Urinary bladder (tissue), 4 donors: ENCODE measurements at places on chromosomes 3 and 15. TPM values are rescaled to one million over a fixed set of nuclear protein-coding genes. Genes with fewer than 3 reads are reported as not detected.

The MASP1 gene
- 13.1 TPM for polyA plus RNA-seq

The THPO gene
- 0.60 TPM for polyA plus RNA-seq

The MYRIP gene
- polyA plus RNA-seq, result 4.4 TPM

The ZBTB38 gene
- polyA plus RNA-seq, result 42.4 TPM

The SMAD6 gene
- 20.1 TPM for polyA plus RNA-seq

The TMIE gene
- 1.0 TPM for polyA plus RNA-seq

The SLC22A13 gene
- polyA plus RNA-seq, result not detected

The KBTBD12 gene
- 1.1 TPM for polyA plus RNA-seq

The AGBL1 gene
- not detected for polyA plus RNA-seq

The GYG1 gene
- polyA plus RNA-seq, result 214 TPM

The CGNL1 gene
- polyA plus RNA-seq, result 12.7 TPM

The DLEC1 gene
- 0.29 TPM for polyA plus RNA-seq

The SLC27A2 gene
- polyA plus RNA-seq, result 1.9 TPM

The PLSCR2 gene
- polyA plus RNA-seq, result not detected

The GOLGA8M gene
- polyA plus RNA-seq, result 0.38 TPM

The IFT80 gene
- polyA plus RNA-seq, result 13.1 TPM

The ABI3BP gene
- 126 TPM for polyA plus RNA-seq

The SLC28A1 gene
- polyA plus RNA-seq, result 0.04 TPM

The LYZL4 gene
- not detected for polyA plus RNA-seq

The PDZRN3 gene
- polyA plus RNA-seq, result 98.0 TPM

The PRICKLE2 gene
- polyA plus RNA-seq, result 22.4 TPM

The PLA2G4D gene
- 0.03 TPM for polyA plus RNA-seq

The SEMA3F gene
- polyA plus RNA-seq, result 35.1 TPM

The SLC9A9 gene
- 28.7 TPM for polyA plus RNA-seq

The P2RY12 gene
- polyA plus RNA-seq, result 1.5 TPM

The GADL1 gene
- not detected for polyA plus RNA-seq

The XYLB gene
- 2.2 TPM for polyA plus RNA-seq

The ZXDC gene
- polyA plus RNA-seq, result 16.4 TPM

The PRTG gene
- polyA plus RNA-seq, result 0.68 TPM

The PCSK6 gene
- 2.5 TPM for polyA plus RNA-seq

The CFAP100 gene
- polyA plus RNA-seq, result not detected

The RLBP1 gene
- polyA plus RNA-seq, result not detected

The REC114 gene
- not detected for polyA plus RNA-seq

The RASGRF1 gene
- polyA plus RNA-seq, result 0.10 TPM

The CD47 gene
- 39.2 TPM for polyA plus RNA-seq

The CCK gene
- polyA plus RNA-seq, result not detected

The ROPN1 gene
- not detected for polyA plus RNA-seq

The TNNC1 gene
- polyA plus RNA-seq, result 3.1 TPM

The CCR3 gene
- polyA plus RNA-seq, result not detected

The SNX22 gene
- 1.1 TPM for polyA plus RNA-seq

The B3GALNT1 gene
- polyA plus RNA-seq, result 10.7 TPM

The PEX5L gene
- 0.03 TPM for polyA plus RNA-seq

The SKOR1 gene
- 0.60 TPM for polyA plus RNA-seq

The ISLR2 gene
- 2.0 TPM for polyA plus RNA-seq
